Activated T-cell treated with anti-CD3 and anti-CD28 coated beads, Interleukin-2, amount 50 U/mL, for 48 hours (primary cell): ENCODE measurements at places on chromosomes 12 and 14.
A peak's percentile ranks its signal among the peaks of the same experiment; 100 is the strongest.

- no peak for DNase-seq
These were observed 55.6 kb downstream of the KCTD10 start for GRCh38 chr12:109421355-109422087.

GRCh38 chr14:102450206-102451063 is 59.1 kb downstream of the ANKRD9 start:
- no peak for DNase-seq

DNA sequence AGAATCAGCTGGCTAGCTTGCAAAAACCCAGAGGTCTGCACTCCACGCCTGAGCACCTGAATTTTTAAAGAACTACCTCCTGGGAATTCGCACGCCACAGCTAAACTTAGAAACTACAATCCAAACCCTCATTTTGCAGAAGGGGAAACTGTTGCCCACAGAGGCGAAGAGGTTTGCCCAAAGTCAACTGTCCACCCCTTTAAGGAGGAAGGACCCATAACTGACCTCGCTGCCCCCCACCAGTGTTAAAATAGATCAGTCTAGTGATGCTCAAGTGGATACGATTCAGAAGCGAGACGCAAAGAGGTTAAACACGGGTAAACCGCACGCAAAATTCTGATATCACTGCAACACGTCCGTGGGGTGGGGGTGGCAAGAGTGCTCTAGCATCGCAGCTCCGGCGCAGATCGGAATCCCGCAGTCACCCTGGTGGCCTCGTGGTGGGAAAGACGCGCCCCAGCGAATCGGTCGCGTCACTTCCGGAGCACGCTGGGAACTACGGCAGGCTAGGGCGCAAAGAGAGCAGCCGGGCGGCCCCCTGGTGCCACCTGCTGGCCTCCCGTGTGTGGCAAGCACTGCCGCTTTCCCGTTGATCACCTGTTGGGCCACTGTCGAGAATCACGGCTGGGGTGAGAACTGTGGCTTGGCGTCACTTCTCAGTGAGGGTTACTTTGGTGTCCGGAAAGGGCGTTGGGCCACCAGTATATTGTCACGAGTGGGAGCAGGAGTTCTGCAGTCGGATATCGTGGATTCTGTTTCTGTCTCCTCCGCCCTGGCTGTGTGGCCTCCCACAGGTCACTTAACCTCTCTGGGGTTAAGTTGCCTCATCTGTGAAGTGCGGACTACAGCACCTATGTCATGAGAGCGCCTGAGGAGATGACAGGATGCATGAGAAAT is at the start of gene ALKBH2:
Gene ALKBH2, minus strand, starts transcription at position 451 of the 897 bp plus-strand sequence. CDS start 686 bp downstream, outside the sequence.
- peak; percentile 95 for DNase-seq

DNA sequence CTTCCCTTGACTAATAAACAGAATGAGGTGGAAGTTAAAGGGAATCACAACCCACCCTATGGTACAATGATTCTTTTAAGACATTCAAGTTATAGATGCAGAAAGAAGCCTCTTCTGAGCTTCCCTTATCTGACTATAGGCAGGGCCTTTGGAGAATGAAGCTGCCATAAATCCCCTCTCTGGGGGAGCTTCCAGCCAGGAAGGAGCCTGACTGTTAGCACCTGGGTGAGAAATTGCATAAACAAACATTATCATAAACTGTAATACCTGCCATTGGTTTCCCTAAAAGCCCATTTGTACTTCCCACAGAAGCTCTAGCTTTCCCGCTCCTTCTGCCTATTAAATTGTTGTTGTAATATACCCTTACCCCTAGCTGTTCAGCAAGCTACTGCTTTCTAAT is 81.3 kb upstream of the RESF1 start:
- DNase-seq: no peak

DNA sequence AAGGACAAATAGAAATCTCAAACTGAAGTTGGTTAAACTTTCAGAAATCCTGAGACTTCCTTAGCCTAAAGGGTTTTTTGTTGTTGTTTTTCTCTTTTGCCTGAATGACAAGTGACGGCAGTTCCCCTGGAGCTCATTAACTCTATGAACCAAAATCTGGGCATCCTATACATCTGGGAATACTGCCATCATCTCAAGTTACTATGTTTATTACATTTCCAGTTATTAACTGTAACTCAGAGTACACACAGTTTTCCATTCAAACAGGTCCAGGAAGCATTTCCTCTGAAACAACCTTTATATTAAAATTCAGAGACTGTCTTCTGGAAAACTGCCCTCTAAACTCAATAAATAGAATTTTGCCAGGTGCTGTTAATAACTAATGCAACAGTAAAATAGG is 55.6 kb upstream of the CDKL1 start:
- no peak for DNase-seq

DNA sequence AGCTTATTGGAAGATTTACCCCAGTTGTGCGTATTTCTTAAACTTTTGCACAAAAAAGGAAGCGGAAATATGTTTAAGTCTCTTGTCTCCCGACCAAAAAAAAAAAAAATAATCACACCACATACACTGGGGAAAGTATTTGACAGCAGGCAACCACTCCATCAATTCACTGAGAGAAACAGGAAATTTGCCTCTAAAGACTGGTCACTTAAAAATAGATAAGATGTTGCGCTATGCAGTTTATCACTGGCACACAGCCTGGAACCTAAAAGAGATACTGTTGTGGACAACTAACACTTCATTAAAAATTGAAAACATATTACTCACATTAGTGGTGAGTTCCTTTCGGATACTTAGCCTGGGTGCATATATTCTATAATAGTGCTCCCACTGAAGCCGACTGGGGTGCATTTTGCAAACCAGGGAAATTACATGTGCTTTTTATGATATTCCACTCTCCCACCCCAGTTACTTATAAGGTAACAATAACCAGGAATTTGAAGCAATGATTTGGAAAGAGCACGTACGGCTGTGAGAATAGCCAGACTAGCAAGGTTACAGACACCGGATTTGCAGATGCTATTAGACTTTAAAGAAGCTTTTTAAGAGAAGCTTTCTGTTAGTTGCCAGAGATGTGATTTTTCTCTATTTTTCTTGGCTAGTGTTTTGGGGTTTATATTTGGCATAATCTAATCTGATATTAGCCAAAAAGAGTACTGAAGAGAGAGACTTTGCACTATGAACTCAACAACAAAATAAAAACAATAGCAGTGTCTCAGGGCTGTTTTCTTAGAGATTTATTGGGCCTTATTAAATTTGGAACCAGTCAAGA is 311.5 kb downstream of the NOVA1 start:
- DNase-seq: no peak
